CD4-positive, alpha-beta T cell (primary cell): ENCODE measurements at places on chromosomes 4 and X.

- DNase-seq = peak; percentile 80
Observed at GRCh38 chr4:40576651-40577480, 52.8 kb downstream of the RBM47 start.

- no peak for DNase-seq
Observed at GRCh38 chr4:19721587-19721986, 530.1 kb upstream of the SLIT2 start.

GRCh38 chr4:3657902-3658529 is 108.2 kb upstream of the ADRA2C start:
- no peak for DNase-seq

DNA sequence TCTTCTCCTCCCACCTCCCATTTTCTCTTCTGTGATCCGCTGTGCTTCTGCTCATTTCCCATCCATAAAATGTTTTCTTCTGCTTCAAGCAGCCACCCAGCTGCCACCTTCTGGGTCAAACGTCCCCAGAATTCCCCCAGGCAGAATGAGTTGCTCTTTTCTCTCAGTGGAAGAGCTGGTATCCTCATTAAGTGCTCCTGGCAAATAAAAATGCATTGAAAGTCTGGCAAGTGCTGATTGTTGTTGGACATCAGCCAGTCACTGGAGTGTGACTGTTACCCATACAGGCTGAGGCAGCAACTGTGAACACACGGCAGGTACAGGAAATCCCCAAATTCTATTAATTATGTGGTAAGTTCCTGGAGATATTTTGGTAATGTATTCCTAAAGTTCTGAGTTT is 52.6 kb downstream of the LIMCH1 start:
- no peak for DNase-seq

GRCh38 chr4:157803845-157804521 is 368.8 kb downstream of the GASK1B start:
- no peak for DNase-seq

DNA sequence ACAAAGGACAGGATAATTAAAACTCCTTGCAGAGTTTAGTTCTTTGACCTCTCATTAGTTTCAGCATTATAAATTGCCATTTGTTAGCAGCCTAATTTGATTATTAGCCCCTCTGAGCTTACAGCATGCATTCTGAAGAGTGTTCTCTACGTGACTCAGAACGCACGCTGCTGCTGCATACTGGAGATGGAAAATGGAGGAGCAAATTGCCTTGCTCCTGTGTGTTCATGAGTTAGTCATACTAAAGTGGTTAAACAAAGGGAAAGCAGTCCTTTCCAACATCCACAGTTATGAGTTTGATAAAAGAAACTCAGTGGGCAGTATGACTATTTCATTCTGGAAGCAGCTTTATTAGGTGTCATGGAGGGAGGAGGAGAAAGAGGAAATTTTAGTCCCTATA is 922.5 kb downstream of the RPA4 start:
- no peak for DNase-seq

- DNase-seq = peak; percentile 3
Observed at GRCh38 chr4:94452476-94453371, 982 bp downstream of the PDLIM5 start.

DNA sequence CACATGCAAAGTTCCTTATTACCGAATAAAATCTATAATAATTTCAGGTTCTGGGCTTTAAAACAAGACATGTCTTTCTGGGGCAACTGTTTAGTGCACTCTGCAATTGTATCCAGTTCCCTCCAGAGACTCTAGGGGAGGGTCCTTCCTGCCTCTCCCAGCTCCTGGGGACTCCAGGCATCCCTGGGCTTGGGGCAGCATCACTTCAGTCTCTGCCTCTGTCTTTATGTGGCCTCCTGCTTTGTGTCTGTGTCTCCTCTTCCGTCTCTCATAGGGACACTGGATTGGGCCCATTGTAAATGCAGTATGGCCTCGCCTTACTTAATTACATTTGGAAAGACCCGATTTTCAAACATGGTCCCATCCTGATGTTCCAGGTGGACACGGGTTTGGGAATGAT is 10.9 kb upstream of the ASMTL start:
- DNase-seq = no peak

GRCh38 chr4:20938204-20938603 is 237.9 kb downstream of the PACRGL start:
- no peak for DNase-seq
